COR-L47 (cell line): ENCODE measurements at places on chromosomes 16 and 17.

GRCh38 chr17:77555741-77556291, 402.7 kb upstream of the TNRC6C start:
- peak; percentile 81 for DNase-seq

DNA sequence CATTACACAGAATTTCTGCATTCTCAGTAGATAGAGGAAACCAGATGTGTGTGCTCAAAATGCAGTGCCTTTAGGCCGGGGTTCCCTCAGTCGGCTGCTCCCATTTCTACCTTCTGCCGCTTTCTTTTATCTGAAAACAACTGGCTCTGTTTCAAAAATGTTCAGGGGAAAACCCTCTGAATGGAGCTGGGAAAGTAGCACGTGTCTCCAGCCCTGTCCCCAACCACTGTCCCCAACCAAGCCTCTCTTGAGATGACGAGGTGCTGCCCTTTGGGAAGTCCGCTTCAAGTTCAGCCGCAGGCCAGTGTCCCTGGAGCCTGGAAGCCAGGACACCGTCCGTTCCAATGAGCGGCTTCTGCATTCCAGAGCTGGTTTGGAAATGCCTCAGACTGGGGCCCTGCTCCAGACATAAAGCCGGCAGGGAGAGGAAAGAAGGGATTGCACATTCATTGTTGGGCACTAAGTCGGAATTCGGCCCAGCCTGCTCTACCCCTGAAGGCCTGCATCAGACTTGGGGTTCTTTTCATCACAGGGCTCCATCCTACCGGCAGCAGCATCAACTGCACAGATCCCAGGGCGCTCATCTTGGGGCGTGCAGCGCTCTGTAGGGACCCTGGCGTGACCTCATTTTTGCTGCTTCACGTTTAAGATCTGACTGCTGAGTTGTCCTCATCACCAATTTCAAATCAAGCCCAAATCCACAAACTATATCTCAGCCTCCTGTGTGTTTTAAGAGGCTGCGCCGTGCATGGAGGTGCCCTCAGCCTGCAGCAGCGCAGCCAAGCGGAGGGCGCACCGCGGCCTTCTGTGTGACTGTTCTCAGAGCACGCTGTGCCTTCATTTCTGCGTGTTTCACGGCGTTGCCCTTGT, 111.3 kb downstream of the BANP start:
- no peak for DNase-seq

- DNase-seq = no peak
These were observed at the start of gene ELMO3 for GRCh38 chr16:67199011-67199807. TSS of gene ELMO3 (plus strand) at chr16:67199131. CDS start at chr16:67199327, 196 bp downstream.

DNA sequence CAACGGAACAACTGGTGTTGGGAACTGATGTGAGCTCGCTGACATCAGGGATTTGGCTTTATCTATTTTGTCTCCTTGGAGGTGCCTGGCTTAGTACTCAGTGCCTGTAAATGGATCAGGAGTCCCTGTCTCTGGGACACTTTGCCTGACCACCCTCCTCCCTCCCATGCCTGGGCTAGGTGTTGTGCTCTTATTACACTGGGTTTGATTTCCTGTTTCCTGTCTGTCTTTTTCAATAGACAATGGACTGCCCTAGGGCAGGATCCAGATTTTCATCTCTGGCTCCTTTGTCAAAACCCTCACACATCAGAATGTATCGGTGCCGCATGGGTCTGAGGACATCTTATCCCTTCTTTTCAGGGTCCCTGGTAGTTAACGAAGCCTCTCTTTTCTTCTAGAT, 223.6 kb upstream of the ASIC2 start:
- DNase-seq = no peak

DNA sequence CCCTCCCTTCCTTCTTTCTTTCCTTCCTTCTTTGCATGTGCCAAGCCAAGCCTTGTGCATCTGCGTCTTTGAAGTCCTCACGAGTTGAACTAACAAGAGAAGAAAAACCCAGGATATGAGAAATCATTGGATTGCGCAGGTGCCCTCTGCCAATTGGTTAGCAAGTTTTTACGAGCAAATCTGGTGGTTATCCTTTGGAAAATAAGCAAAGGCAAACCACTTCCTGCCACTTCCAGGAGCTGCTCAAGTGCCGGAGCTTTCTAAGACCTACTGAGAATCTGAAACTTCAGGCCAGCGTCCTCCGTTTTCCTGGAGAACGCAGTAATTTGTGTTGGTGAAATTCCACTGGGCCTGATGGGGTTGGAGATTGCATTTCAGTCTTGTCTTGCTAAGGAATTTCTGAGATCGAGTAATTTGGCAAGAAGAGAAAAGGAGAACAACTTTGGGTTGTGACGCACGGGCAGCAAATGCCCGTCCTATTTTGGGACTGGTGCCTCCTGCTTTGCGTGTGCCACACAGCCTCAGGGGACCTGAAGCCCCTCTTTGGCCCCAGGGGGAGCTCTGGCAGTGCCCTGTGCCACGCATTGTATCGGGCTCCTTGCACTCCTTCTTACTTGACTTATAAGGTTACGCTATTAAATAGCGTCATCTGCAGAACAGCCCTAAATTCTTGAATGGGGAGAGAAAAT, 56.4 kb downstream of the CMIP start:
- DNase-seq = no peak

DNA sequence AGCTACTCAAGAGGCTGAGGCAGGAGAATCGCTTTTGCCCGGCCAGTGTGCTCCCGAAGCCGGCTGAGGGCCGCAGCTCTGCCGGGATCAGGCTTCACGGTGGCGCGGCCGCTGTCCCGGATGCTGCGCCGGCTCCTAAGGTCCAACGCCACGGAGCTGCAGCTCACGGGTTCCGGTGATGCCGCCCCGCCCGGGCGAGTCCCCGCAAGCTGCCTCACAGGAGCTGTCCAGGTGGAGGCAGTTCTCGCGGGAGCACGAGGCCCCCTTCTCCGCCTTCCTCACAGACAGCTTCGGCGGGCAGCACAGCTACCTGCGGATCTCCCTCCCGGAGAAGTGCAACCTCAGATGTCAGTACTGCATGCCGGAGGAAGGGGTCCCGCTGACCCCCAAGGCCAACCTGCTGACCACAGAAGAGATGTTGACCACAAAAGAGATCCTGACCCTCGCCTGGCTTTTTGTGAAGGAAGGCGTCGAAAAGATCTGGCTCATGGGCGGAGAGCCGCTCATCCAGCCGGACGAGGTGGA, 111.4 kb upstream of the SIAH1 start:
- DNase-seq = no peak

- no peak for DNase-seq
These were observed 53.1 kb downstream of the CMIP start for GRCh38 chr16:81497690-81498089.

DNA sequence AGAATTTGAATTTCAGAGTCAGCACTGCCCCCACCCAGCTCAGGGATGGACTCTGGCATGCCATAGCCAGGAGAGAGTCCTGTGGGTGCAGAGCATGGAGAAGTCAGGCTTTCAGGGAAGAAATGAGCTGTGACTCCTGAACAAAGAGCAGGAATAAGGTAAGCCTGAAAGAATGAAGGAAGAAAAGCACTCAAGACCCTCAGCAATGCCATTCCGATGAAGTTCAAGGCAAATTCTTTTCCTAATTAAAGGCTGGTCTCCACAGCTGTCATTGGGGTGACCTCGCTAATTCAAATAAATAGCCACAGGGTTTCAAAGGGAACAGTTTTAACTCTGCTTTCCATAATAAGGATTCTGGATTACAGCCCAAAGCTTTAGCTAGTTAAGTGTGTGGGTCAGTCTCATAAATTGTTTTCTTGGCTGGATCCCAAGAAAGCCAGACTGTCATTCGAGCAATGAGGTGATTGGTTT, 31.7 kb downstream of the TOM1L2 start:
- no peak for DNase-seq

DNA sequence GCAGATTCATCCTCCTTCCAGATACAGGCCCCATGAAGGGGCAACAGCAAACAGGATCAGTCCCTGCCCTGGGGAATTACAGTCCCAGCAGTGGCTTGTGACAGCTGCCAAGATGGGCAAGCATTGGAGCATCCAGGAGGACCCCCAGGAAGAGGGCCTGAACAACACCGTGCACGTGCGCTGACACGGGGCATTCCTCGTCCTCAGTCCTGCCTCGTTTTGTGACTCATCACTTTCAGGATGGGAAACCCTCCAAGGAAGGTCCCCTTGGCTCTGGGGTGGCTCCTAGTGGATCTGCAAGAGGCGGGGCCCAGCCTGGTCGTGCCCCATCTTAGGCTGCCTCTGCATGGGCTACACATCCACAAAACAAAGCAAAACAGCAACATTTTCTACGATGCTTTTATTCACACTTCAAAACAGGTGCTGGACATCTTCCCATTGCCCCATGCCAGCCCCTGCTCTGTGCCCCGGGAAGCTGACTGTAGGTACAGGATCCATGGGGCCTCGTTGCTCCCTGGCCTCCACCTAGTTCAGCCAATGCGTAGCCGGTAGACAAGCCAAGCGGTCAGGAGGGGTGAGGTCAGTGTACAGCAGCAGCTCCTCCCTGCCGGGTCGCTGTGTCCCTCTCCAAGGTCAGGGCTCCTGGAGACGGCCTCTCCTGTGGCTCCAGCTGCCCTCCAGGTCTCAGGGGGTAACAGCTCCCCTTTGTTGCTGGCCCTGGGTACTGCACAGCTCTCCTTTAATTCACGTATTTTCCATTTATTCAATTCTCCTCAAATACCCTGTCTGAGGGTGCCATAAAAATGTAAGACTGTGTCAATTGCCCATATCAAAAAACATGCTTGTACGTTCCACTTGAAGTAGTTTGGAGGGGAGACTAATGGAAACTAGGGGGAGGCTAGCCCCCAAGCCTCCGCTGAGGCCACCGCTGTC, 32.2 kb downstream of the ACTG1 start:
- no peak for DNase-seq

- DNase-seq = peak; percentile 53
These were observed 170.7 kb downstream of the SEC14L1 start for GRCh38 chr17:77311371-77311981.

GRCh38 chr16:29678691-29679267, at the start of gene QPRT:
TSS of gene QPRT (plus strand) at chr16:29679180. CDS start at chr16:29679198, 18 bp downstream.
- DNase-seq = no peak

GRCh38 chr17:50865060-50865867, 890 bp downstream of the TOB1 start:
- DNase-seq = no peak

- no peak for DNase-seq
These were observed 86.4 kb downstream of the HAPSTR1 start for GRCh38 chr16:9177861-9178260.

DNA sequence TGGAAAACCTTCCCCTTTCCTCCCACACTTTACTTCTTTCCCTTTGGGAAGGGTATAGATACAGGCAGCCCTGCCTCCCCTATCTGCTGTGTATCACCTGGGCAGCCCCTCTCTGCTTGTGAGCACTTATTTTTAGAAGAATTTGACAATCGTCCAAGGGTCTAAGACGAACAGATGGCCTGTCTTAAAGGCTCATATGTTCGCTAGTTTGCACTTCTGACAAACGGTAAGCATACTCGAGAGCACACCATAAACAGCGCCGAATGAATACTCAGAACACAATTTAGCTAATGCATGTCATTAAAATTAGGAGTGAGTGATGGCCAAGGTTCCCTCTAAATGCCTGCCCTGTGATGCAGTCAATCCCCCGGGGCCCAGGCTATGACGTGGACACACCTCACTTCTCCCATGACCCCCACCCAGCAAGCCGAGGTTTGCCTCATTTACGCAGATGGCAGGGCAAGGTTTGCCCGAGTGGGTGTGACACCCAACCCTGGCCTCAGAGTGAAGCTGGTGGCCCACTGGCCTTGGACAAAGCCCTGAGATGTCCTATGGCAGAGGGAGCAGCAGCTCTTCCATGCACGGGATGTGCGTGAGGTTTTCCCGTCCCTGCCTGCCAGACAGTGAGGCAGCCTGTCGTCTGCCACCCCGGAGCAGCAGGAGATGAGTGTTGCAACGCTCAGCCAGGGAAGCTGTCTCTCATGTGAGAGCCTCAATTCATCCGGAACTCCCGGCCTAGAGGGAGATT, 125.2 kb downstream of the C16orf78 start:
- DNase-seq = no peak

DNA sequence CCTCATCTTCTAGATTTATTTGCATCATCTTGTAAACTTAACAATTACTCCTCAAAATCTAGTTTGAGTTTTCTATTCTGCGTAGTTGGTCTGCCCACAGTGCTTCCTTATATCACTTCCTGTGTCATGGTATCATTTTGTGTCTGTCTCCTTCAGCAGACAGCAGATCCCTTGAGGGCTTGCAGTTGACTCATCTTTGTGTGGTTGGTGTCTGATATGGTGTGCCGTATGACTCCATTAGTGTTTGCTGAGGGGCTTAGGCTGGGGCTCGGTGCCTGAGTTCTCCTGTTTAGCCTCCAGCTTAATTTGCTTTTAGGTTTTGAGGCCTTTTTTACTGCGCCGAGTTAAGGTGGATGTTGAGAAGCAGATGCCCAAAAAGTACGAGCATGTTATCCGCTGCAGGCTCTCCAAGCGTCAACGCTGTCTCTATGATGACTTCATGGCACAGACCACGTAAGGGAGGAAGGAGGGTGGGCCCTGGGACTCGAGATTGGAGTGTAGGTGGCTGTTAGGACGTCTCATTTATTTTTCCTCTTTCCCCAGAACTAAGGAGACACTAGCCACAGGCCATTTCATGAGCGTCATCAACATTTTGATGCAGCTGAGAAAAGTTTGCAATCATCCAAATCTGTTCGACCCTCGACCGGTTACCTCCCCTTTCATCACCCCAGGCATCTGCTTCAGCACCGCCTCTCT, 16.9 kb downstream of the SRCAP start:
- no peak for DNase-seq

DNA sequence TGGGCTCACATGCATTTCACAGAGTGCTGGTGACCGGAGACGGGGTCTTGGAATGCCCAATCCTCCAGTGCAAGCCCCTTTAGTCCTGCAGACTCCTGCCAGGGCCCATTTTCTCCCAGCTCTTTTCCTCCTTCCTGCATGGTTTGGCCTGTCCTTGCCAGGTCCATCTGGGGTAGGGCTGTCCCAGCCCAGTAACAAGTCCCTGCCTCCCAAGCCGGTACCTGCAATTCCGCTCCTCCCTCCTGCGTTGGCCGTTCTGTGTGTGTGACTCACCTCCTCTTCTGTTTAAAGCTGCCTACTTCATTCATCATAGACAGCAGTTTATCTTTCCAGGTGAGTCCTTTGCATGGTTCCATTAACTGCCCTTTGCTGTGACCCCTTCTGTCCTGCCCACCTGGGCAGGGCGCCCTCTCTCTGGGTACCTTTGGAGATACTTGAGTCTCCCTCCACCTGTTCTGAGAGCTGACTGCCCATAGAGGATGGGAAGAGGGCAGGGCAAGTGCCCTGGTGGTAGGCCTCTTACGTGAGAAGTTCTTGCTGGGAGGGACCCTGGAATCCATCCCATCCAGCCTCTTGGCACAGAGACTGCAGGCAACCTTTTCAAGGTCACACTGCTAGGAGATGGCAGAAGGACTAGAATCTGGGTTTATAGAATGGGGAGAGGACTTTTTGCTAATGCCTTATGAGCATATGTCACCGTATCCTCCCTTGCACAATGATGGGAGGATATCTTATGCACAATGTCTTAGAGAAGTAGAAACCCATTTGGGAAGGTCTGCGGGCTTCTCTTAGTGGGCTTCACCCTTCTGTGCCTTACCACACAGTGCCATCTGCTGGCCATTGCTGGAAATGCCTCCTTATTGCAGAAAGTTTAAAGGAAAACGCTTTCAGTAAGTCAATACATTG, 29.7 kb upstream of the LGALS9 start:
- peak; percentile 47 for DNase-seq

GRCh38 chr16:54000361-54000760, 286.2 kb downstream of the IRX3 start:
- DNase-seq = no peak

- peak; percentile 27 for DNase-seq
These were observed 43.9 kb upstream of the TEX2 start for GRCh38 chr17:64306850-64307463.

- DNase-seq = no peak
These were observed 9.6 kb upstream of the MKS1 start for GRCh38 chr17:58228679-58229078.
